GM20000 (cell line): ENCODE measurements at places on chromosomes 3 and 15.
A peak's percentile ranks its signal among the peaks of the same experiment; 100 is the strongest.

GRCh38 chr3:48130321-48130904 lies 57.8 kb downstream of the CDC25A start:
- no peak for DNase-seq

DNA sequence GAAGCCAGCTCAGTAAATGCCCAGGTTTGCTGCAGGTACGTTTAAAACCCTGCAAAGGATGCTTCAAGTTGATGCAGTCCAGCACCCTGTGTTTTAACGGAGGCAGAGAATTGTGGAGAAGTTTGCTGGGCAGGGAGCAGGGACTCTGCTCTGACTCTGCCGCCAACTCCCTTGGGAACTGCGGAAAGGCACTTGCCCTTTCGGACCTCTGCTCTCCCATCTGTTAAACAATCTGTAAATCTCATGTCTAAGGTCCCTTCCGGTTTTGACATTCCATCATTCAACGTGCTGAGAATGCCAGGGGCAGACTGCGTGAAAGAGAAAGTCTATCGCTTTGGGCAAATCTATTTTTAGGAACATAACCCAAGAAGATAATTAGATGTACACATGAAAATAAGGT lies 184.5 kb downstream of the OPA1 start:
- no peak for DNase-seq

- DNase-seq, result no peak
Measured at GRCh38 chr3:170491901-170492300, 73.2 kb downstream of the CLDN11 start.

DNA sequence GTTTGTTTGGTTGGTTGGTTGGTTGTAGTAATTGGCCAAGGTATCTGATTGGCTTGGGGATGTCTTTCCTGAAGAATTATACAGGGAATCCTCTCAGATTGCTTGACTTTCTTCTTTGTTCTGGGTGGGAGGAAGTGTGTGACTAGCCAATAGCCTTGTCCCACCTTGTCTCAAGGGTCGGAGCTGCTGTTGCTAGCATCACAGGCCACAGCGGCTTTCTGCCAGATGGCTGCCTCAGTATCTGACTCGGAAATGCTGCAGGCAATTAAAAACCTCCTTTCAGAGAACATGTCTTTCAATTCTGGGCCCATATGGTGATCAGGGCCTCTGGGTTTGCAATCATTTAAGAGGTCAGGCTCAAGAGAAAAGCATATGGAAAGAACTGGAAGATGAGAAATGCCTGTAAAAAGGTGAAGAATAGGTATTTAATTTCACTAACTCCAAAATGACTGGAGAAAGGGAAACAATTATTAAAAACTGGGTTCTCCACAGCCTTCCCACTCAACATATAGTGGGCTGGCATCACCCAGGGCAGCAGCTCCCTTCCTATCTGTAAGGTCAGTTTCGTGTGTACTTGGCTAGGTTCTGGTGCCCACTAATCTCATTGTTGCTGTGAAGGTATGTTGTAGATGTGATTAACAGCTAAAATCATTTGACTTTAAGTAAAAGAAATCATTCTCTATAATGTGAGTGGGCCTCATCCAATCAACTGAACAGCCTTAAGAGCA lies 32.4 kb downstream of the TGFBR2 start:
- no peak for DNase-seq

DNA sequence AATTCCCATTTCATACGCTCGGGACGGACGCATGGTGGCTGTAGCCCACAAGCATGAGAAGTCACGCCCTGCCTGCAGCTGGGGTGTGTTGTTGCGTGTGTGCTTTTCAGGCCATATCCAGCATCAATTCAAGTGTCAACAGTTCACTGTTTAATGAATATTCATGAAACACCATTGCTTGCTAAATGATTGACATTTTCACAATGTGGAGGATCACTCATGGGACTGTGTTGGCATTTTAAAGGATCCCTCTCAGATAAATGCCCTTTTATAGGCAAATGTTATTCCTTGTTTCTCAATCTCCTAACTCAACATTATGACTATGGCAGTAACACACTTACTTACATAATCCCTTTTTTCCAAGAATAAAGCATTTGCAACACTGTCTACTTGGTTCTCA lies 511.3 kb downstream of the GABRG3 start:
- no peak for DNase-seq

DNA sequence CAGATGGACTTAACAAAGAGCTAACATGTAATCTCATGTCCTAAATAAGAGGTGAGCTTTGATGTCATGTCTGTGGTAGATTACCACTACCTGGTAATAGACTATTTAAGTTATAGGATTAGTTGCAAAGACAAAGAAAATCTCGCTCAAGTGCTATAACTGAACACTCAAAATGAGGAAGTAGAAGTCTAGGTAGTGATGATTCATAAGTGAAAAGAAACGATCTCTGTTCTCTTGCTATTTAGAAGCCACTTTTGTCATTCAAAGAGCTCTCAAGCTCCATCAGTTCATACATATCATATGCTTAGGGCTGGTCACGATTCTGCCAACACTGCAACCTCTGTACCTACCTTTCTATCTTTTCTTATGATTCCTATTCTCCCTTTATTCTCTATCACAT lies 110.9 kb downstream of the EDEM1 start:
- peak; percentile 75 for DNase-seq

DNA sequence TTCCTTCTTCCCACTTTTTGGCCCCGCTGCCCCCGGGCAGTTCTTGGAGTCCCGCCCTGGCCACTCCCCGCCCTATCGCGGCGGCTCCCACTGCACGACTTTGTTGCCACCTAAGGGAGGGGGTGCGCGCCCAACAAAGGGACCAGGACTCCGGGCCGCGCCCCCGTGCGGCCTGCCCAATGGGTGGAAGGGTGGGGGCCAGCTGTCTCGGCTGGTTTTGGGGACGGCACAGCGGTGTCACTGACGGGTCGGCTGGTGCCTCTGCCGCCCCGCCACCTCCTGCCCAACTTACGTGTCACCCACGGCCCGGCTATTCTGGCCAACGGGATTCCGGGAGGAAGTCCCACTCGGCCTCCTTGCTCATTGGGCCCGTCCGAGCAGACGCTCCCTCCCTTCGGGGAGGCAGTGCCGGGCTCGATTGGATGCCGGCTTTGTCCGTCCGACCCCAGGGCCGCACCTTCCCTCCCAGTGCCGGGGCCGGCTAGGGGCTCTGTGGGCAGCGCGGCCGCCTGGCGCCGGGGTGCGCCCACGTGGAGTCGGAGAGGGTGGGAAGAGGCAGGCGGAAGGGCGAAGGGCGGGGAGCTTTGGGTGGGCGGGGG lies at the start of gene GOLIM4:
Gene GOLIM4, minus strand, starts transcription at position 314 of the 599 bp plus-strand sequence. CDS start 639 bp downstream, outside the sequence.
- peak; percentile 95 for DNase-seq

DNA sequence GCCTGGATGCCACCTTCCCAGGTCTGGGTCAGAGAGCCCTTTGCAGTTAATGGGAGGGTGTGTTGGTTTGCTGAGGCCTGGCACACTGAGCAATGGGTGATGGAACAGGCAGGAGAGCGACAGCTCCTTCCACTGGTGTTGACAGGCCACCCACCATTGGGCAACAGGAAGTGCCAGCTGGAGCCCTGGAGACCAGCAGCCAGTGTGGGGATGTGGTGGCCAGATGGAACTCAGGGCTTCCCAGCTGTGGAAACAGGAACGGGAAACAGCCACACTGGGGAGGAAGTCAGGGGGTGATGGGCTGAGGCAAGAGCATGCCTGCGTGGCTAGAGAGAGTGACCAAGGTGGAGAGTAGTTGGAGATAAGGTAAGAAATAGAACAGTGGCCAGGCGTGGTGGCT lies 9.3 kb downstream of the PSTPIP1 start:
- no peak for DNase-seq

DNA sequence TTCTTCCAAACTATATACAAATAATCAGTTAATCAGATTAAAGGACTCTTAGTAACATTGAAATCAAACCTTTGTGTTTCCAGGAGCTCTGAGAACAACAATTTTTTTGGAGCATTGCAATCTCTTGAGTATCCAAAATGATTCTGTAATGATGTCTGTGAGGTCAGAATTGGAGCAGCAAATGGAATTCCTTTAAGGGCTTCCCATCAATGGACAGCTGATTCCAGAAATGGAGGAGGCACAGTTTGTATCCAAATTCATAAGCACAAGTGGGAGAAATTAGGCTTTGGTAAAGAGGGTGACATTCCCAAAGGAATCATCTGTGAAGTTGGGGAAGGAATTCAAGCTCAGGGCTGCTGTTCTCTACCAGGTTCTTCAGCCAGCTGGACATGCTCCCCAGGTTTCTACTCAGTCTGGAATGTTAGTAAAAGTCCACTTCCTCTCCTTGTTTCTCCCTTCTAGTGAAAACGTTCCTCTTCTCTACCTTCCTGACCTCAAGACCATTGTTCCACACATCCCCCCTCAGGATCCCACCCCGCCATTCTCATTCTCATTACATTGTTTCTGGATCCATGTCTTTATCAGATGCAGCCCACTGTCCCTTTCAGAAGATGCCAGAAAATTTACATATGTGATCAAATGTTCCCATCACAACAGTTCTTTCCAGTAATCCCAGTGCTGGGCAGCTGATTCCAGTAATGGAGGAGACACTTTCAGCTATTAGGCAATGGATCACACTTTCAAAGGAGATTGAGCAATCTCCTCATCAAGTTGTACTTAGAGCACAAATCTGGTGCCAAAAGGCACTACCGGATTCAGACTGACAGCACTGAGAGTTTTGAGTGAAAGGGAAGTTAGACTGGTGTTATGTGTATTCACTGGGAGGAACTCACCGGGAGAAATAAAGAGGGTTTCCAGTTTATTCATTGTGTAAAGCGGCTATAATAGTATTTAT lies 391.3 kb upstream of the TPRG1 start:
- DNase-seq, result no peak

DNA sequence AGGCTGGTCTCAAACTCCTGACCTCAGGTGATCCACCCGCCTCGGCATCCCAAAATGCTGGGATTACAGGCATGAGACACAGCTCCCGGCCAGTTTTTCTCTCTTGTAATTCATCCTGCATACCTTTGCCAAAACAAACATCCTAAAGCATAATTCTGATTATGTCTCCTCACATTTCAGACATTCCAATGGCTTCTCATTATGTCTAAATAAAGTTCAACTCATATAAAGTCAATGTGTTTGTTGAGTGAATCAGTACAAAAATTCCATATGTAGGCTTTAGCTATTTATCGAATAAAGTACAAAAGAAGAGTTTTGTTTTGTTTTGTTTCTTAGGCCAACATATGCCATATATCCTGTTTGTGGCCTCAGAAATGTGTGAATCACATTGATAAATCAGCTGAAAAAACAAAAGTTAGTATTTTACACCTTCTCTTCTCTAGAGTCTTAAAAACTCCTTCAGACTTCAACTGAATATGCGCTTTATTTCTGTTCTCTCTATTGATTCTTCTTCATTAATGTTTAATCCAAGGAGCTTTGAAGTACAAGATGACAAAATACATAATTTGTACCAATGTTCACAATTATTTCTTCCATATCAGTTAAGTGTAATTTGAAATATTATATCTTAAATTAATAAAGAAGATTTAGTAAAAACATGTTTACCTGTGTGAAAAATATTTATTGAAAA lies 165.8 kb downstream of the MECOM start:
- no peak for DNase-seq

- no peak for DNase-seq
Measured at GRCh38 chr3:176505878-176506621, 691.2 kb downstream of the TBL1XR1 start.

DNA sequence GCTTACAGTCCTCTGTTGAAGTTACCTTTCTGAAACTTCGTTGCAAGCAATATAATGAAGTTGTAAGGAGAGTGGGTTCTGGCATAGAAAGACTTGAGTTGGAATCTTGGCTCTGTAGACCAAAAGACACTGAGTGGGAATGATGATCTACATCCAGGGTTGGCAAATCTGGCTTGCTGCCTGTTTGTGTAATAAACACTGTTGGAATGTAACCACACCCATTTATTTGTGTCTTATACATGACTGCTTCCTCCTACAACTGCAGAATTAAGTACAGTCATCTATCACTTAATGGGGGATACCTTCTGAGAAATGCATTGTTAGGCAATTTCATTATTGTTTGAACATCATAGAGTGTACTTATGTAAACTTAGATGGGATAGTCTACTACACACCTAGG lies 178.4 kb upstream of the SUCLG2 start:
- no peak for DNase-seq

DNA sequence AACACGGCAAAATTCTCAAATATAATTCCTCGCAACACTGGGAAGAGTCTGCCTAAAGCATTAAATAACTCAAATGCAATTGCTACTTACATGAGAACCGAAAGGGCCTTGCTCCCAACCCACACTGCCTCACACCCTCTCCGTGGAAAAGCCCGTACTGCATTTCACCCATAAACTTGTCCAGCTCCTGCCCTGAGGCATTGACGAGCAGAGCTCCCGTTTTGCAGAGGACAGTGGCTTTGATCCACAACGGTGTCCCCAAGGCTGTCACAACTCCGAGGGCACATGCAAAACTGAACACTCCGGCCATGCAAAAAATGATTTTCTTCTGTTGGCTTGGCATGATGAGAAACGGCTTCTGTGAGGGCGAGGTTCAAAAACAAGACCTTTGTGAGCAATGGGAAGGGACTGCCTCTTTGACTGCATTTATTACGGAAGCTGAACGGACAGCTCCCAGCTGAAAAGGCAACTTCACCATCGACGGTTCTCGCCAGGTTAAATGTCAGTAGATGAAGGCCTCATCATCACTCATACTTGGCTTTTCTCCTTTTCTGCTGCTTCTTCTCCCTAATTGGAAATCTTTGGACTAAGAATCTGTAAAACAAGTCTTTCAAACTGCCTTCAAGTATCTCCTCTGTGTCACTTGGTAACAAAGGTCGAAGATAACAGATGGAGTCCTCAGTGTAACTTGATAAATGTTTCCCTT lies at the start of gene CLRN1:
Gene CLRN1, minus strand, starts transcription at position 362 of the 706 bp plus-strand sequence. Its CDS starts 19 bp downstream, at position 343.
- DNase-seq, result no peak

GRCh38 chr15:32659340-32660155 lies 18.0 kb downstream of the SCG5 start:
- no peak for DNase-seq

GRCh38 chr3:148631124-148631903 lies 66.4 kb upstream of the AGTR1 start:
- no peak for DNase-seq

DNA sequence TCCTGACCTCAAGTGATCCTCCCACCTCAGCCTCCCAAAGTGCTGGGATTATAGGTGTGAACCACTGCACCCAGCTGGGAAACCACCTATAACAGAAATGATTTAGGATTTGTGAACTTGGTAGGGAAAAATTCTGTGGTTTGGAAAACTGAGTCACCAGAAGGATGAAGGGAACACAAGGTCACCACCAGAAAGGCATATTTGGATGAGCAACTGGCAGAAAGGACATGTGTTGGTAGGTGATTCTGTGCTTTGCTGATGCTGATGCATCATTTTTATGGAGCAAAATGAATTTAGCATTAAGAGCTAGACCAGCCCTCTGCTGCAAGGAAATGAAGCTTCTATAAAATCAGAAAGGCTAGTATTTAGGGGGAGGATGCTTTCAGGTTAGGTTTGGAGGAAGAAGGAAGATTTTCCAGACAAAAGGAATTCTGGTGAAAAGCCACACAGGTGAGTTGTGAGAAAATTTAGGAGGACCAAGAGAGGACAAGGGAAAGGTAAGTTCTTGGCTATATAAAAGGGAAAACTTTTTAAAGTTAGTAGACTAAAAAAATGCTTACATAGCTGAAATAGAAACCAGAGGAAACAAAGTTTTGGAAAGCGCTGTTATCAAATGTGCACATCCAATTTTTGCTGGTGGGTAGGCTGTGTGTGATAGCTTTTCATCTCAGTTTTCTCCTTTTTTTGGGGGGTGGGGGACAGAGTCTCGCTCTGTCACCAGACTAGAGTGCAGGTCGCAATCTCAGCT lies 3.6 kb downstream of the PXK start:
- no peak for DNase-seq

GRCh38 chr3:189267981-189268613 lies 96.3 kb downstream of the TPRG1 start:
- no peak for DNase-seq
